Stimulated activated CD4-positive, alpha-beta T cell treated with anti-CD3 and anti-CD28 coated beads, Interleukin-4, amount 100 ng/mL, for 24 hours (primary cell): ENCODE measurements at places on chromosomes 5 and 9.

GRCh38 chr9:133456409-133456808, 3.4 kb upstream of the CACFD1 start:
- no peak for DNase-seq

- DNase-seq, result no peak
These were observed 30.9 kb upstream of the SEMA6A start for GRCh38 chr5:116605310-116606070.

- DNase-seq, result no peak
These were observed 412.7 kb downstream of the CETN3 start for GRCh38 chr5:89996890-89997289.

DNA sequence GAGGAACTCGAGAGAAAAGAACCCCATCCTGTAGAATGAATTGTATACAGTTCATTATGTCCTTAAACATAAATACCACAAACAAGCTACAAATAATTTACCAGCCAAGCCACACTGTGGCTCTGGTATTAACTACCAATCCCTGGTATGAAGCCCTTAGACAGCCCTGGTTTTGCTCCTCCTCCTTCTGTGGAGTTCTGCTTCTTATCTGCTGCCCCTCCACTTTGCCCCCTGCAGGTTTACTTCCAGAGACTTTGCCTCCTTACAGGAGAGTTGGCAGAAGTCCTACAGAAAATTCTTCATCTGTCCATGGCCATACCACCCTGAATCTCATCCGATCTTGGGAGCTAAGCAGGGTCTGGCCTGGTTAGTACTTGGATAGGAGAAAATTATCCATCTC, 219.8 kb downstream of the ACTL7B start:
- DNase-seq, result no peak

GRCh38 chr5:107216587-107216986, 454.1 kb downstream of the EFNA5 start:
- DNase-seq, result no peak

- no peak for DNase-seq
These were observed 461.9 kb upstream of the PAPPA start for GRCh38 chr9:115691693-115692092.

DNA sequence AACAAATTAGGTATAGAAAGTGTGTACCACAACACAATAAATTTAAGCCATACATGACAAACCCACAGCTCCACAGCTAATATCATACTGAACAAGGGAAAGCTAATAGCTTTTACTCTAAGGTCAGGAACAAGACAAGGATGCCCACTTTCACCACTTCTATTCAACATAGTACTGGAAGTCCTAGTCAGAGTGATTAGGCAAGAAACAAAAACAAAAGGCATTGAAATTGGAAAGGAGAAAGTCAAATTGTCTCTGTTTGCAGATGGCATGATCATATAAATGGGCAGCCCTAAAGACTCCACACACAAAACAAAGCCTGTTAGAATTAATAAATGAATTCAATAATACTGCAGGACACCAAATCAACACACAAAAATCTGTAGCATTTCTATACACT, 548.8 kb downstream of the CTNND2 start:
- no peak for DNase-seq

DNA sequence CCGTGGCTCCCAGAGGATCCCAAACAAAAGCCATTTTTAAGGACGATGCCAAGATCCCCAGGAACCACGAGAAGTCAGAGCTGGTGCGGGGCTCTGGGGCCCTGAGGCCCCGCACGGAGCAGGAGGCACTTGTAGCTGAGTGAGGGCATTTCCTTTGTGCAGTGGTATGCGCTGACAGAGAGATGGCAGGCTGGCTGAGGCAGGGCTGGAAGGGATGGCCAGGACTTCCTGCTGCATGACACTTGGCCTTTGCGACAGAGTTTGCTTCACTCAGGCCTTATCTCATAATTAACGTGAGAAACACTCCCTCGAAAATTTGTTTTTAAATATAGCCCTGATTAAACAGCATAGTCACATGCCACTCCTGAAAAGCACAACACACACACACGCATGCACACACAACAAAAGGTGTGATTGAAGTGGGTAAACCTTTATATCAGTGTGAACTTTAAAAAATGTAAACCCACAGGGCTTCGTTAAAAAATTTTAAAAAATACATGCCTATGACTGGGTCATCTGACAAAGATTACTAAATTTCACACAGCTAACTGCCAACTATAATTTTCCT, 536.6 kb downstream of the PDE4D start:
- DNase-seq, result no peak

- no peak for DNase-seq
These were observed 145.5 kb upstream of the SLC24A2 start for GRCh38 chr9:19934301-19934871.

GRCh38 chr5:137448868-137449267, 50.3 kb downstream of the SPOCK1 start:
- DNase-seq, result no peak

DNA sequence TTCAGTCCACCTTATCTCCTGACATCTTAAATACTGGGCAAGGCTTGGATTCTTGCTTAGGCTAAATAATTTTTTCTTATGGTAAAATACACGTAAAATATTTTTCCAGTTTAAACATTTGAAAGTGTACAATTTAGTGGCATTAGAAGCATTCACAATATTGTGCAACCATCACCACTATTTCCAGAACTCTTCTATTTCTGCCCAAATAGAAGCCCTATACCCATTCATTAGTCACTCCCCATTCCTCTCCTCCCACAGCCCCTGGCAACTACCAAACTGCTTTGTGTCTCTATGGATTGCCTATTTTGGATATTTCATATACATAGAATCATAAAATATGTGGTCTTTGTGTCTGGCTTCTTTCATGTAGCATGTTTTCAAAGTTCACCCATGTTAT, 57.6 kb downstream of the IL31RA start:
- no peak for DNase-seq

- no peak for DNase-seq
These were observed 4.6 kb upstream of the RGMB start for GRCh38 chr5:98768960-98769209.

DNA sequence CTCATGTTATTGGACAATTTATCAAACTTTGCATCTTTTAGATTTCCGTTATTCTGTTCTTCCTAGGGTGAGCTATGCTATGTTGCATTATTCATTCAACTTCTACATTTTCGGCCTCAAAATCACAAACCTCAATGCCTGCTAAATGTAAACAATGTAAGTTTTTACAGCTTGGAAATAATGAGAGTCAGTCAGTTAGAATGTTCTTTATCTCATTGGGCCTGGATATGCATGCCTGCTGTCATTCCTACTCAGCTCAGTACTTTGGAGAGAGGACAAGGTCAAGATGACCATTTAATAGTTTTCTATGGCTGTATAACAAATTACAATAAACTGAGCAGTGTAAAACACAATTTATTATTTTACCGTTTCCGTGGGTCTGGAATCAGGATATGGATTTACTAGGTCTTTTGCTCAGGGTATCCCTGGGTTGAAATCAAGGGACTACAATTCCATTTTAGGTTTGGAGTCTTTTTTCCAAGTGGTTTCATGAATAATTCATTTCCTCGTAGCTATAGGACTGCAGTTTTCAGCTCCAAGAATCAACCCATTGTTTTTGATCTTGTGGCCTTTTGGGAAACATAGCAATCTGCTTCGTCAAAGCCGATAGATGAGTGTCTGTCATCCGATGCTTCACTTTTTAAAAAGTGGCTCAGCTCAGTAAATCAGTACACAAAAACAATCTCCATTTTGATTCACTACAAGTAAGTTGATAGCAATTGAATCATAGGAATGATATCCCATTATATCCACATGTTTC, 1143.2 kb upstream of the CDH6 start:
- no peak for DNase-seq

GRCh38 chr5:89421035-89421434, 538.1 kb upstream of the MEF2C start:
- DNase-seq, result no peak

- no peak for DNase-seq
These were observed 12.4 kb downstream of the UBAP1 start for GRCh38 chr9:34190996-34191892.

- no peak for DNase-seq
These were observed 35.3 kb upstream of the MAN2A1 start for GRCh38 chr5:109654455-109654854.

GRCh38 chr9:22265038-22265437, 181.6 kb upstream of the DMRTA1 start:
- DNase-seq, result no peak

DNA sequence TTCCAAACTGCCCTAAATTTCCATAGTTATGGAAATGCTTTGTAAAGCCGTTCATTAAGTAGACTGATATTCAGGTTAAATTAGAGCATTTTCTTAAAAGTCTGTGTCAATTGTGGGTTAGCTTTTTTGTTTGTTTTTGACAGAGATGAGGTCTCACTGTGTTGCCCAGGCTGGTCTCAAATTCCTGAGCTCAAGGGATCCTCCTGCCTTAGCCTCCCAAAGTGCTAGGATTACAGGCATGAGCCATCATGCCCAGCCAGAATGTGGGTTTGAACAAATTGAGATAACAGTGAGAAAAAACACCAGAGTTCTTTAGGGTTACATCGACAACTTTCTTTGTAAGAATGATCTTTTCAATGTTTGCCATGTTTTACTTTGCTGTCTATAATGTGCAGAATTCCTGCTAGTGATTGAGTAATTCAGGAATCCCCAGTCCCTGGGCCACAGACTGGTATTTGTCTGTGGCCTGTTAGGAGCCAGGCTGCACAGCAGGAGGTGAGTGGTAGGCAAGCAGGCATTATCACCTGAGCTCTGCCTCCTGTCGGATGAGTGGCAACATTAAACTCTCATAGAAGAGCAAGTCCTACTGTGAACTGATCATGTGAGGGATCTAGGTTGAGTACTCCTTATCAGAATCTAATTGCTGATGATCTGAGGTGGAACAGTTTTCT, 80.5 kb downstream of the RAI14 start:
- no peak for DNase-seq

- DNase-seq, result no peak
These were observed 57.0 kb upstream of the NEURL1B start for GRCh38 chr5:172583931-172584511.

DNA sequence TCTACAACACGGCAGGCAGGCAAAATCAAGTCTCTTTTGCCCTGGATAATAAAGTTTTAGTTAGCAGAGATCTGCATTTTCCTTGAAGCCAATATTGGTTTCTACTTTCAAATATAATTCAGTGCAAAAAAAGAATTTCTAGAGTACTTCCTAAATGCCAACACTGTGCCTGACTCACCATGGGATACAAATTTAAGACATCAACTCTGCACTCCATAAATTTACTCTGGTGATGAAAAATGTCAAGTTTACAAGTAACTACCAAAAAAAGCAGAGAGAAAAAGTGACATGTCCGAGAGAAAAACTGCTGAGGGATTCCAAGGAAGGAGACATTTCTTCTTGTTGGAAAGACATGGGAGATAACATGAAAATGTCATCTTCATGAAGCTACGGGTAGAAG, 119.7 kb downstream of the RAPGEF6 start:
- DNase-seq, result no peak

DNA sequence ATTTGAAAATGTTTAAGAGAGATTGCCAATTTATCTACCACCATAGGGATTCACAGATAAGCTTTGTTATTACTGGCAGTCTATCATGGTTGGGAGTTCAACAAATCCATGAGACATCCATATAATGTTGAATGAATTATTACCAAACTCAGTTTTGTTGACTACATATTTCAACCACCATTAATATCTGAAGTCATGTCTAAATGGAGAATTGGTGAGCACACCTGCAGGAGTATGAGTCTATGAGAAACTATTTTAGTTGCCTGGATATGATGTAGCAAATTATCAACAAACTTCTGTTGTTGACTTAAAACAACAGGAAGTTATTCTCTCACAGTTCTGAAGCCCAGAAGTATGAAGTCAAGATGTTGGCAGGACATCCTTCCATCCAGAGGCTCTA, 126.8 kb upstream of the FBXL7 start:
- no peak for DNase-seq

- no peak for DNase-seq
These were observed 10.5 kb downstream of the ECSCR start for GRCh38 chr5:139451878-139452660.

GRCh38 chr9:3177146-3177761, 333.4 kb upstream of the PUM3 start:
- DNase-seq, result no peak

- DNase-seq, result no peak
These were observed 23.4 kb upstream of the RUFY1 start for GRCh38 chr5:179526978-179527377.

- no peak for DNase-seq
These were observed 155.8 kb upstream of the SMIM23 start for GRCh38 chr5:171629628-171630349.

GRCh38 chr5:59327191-59327980, 566.1 kb downstream of the PDE4D start:
- no peak for DNase-seq

GRCh38 chr9:117919538-117919937, 215.3 kb downstream of the TLR4 start:
- no peak for DNase-seq

DNA sequence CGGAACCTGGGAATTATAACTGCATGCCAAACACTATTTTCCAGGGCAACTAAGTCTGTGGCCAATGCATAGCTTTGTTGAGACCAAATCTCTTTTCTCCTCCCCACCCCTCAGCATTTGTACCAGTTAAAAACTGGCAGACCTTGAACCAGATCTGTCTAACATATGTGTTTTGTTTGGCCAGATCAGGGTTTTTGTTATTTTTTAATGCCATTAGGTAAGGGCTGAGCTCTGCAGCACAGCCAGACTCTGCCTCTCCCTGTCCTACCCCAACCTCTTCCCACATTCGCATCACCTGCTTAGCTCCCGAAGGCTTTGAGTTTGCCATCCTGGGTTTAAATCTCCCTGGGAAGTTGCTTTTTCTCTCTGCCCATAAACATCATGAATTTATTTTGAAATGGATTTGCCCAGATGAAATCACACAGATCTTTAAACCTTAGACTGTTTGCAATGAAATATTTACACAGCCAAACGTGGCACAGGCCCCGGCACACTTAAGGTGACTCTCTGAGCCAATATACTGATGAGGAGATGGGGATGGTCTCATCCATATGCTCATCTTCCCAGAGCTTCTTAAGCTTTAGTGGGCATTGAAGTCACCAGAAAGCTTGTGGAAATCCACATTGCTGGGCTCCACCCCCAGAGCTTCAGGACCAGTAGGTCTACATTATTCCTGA, 54.0 kb upstream of the ALDH1B1 start:
- no peak for DNase-seq

- DNase-seq, result peak; percentile 22
These were observed 108.9 kb upstream of the CHD1 start for GRCh38 chr5:99037668-99038067.
